Endothelial cell of umbilical vein (primary cell): ENCODE measurements at places on chromosomes 6 and 20. TPM values are rescaled to one million over a fixed set of nuclear protein-coding genes. Genes with fewer than 3 reads are reported as not detected.
A peak's percentile ranks its signal among the peaks of the same experiment; 100 is the strongest.

ZDHHC14 gene
- total RNA-seq = 23.0 and 23.6 TPM in 2 replicates

- H3K27ac ChIP-seq = no peak overlapping the region
- no peaks in the 10 kb centered on the region for H3K27me3 ChIP-seq
- no peaks in the 10 kb centered on the region for H3K4me1 ChIP-seq
Observed at GRCh38 chr6:87817183-87817582, 115.2 kb upstream of the AKIRIN2 start.

- no peak overlapping the region for H3K4me3 ChIP-seq
- no peaks in the 10 kb centered on the region for H3K27me3 ChIP-seq
- H3K4me1 ChIP-seq = peaks cover 8% of the 10 kb centered on the region
- peak; percentile 82 for DNase-seq
- H3K27ac ChIP-seq = peak overlapping the region; percentile 76
Observed at GRCh38 chr6:8047541-8048292, 16.5 kb downstream of the BLOC1S5 start.

GRCh38 chr6:116327803-116328527, 42.8 kb upstream of the DSE start:
- H3K27me3 ChIP-seq = no peaks in the 10 kb centered on the region
- peak; percentile 79 for DNase-seq
- H3K27ac ChIP-seq = peak overlapping the region; percentile 75

DNA sequence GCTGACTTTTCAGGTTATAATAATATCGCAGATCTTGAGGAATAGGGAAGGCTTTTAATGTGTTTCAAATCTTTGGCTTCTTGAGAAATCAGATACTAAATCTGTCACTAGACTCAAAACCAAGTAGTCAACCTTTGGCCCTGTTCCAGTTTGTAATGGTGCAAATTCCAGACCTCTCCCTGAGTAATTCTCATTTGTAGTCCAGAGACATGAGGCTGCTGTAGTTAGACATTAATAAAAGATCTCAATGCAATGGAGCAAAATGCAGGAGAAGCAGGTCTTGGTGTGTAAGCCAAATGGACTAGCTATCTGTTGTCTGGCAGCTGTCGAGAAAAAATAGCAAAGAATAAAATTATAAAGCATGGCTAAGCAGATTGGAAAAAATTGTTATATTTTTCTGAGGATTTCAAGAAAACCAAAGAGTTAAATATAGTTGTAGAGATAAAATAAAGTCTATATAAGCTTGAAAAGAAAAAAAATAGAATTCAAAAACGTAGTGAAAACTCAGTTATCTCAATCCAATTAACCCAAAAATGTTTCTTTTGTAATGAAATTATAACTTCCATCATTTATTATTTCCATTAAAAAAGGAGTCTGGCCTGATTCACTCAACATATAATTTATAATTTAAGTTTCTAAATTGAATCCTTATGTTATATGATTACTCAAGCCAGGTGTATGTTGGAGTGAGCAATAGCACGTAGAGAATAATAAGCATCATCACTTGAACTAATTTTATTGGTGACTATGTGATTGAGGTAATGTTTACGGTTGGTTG, 161.5 kb upstream of the ADGRB3 start:
- no peaks in the 10 kb centered on the region for H3K36me3 ChIP-seq
- DNase-seq = no peak
- H3K27me3 ChIP-seq = no peaks in the 10 kb centered on the region
- no peak overlapping the region for H3K27ac ChIP-seq
- H3K4me3 ChIP-seq = no peak overlapping the region

- no peak overlapping the region for H3K4me3 ChIP-seq
- no peak overlapping the region for H3K27ac ChIP-seq
- DNase-seq = no peak
- no peaks in the 10 kb centered on the region for H3K4me1 ChIP-seq
- H3K27me3 ChIP-seq = no peaks in the 10 kb centered on the region
Observed at GRCh38 chr6:63685446-63686379, 50.1 kb downstream of the PHF3 start.

GRCh38 chr6:82330171-82330804, 33.3 kb upstream of the TPBG start:
- no peak overlapping the region for H3K27ac ChIP-seq
- DNase-seq = no peak
- no peak overlapping the region for H3K4me3 ChIP-seq
- H3K36me3 ChIP-seq = no peaks in the 10 kb centered on the region

- peaks cover 35% of the 10 kb centered on the region for H3K27me3 ChIP-seq
- H3K4me3 ChIP-seq = no peak overlapping the region
- no peak for DNase-seq
- H3K27ac ChIP-seq = no peak overlapping the region
- H3K4me1 ChIP-seq = no peaks in the 10 kb centered on the region
Observed at GRCh38 chr6:28633445-28634215, 107.9 kb downstream of the GPX5 start.

DNA sequence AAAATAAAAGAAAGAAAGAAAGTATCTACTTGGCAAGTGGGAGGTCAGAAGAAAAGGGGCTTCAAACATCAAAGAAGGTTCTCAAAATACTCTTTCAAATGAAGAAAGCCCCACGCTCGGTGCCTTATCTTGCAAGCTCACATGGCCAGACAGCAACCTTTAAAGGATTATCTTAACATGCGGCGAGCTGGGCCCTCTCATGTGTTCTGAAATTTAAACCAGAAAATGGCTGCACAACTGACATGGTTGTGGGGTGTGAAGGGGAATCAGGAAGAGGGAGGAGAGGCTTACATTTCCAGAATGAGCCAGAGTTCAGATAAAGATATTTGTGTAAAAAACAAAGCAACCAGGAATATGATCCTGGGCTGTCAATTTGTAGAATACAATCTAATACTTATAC, 363.1 kb downstream of the PRKN start:
- no peak overlapping the region for H3K4me3 ChIP-seq
- H3K36me3 ChIP-seq = no peaks in the 10 kb centered on the region
- DNase-seq = no peak

DNA sequence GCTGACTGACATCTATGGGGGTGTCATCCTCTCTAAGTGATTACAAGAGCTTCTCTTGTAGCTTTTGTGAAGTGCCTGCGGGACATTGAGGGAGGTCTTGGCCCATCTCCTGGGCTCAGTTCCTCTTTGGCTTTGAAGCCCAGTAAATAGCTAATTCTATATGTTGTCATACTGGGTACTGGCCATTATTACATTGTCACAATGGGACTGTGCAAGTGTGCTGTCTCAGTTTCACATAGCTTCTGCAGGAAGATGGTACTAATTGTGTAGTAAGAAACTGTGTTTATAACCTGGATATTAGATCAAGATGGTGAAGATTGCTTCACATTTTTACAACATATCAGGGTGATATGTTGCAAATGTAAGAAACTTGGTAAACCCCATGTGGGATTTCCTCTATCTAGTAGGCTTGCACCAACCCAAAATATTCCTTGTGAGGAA, 19.9 kb downstream of the SPINT3 start:
- H3K27ac ChIP-seq = no peak overlapping the region
- H3K27me3 ChIP-seq = peaks cover 3% of the 10 kb centered on the region
- no peak for DNase-seq
- no peak overlapping the region for H3K4me3 ChIP-seq
- H3K4me1 ChIP-seq = no peaks in the 10 kb centered on the region

DNA sequence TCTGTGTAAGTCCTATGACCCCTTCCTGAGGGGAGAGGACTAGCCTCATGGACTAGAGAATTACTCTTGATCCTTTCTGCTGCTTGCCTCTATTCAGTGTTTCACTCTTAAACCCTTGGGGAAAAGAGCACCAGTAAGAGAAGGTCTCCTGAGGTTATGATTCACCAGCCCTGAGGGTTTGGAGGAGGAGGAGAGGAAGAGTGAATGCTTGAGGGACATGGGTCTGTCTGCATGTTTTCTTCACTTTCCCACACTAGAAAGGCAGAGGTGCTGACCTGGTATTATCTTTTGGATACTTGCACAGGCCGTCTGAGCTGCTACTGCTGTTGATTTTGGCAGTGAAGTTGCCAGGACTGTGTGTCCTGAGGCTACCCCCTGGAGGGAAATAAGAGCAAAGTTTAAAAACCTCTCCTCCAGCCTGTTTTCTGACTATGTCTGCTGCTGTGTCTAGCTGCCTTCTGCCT, 78.3 kb downstream of the CD109 start:
- peaks cover 2% of the 10 kb centered on the region for H3K36me3 ChIP-seq
- H3K4me3 ChIP-seq = no peak overlapping the region
- DNase-seq = peak; percentile 89
- peaks cover 9% of the 10 kb centered on the region for H3K4me1 ChIP-seq
- H3K27me3 ChIP-seq = no peaks in the 10 kb centered on the region

- H3K4me1 ChIP-seq = no peaks in the 10 kb centered on the region
- no peaks in the 10 kb centered on the region for H3K27me3 ChIP-seq
- H3K27ac ChIP-seq = no peak overlapping the region
- no peaks in the 10 kb centered on the region for H3K36me3 ChIP-seq
- H3K4me3 ChIP-seq = no peak overlapping the region
Observed at GRCh38 chr6:132764370-132764769, 6.7 kb upstream of the VNN2 start.

RSPH4A gene
- 0.15 and 0.18 TPM in 2 replicates for total RNA-seq

CST7 gene
- not detected in 2 replicates for total RNA-seq

GRCh38 chr6:149939356-149939648, 2.5 kb upstream of the ULBP2 start:
- peaks cover 60% of the 10 kb centered on the region for H3K27me3 ChIP-seq
- DNase-seq = no peak
- no peaks in the 10 kb centered on the region for H3K36me3 ChIP-seq
- H3K4me3 ChIP-seq = no peak overlapping the region

FAM50B gene
- 10.0 and 10.4 TPM in 2 replicates for total RNA-seq

GSTA1 gene
- total RNA-seq = not detected in 2 replicates

CFB gene
- total RNA-seq = 0.51 and 1.5 TPM in 2 replicates

- peaks cover 12% of the 10 kb centered on the region for H3K36me3 ChIP-seq
- H3K4me1 ChIP-seq = no peaks in the 10 kb centered on the region
- H3K27me3 ChIP-seq = no peaks in the 10 kb centered on the region
- DNase-seq = no peak
Observed at GRCh38 chr6:150915880-150916265, 50.4 kb downstream of the MTHFD1L start.

DNA sequence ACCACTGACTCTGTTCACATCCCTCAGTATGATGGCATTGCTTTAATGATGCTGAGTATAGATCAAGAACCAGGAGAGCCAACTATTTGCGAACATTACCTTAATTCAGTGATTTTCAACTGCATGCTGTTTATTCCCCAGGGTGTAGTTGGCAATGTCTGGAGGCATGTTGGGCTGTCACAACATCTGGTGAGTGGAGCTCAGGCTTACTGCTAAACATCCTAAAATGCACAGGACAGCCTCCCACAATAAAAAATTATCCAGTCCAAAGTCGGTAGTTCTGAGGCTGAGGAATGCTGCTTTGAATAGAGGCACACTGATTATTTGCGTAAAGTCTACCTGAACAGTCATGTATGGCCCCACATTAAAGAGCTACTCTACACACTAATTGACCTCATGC, 94.8 kb upstream of the OPRM1 start:
- H3K27me3 ChIP-seq = no peaks in the 10 kb centered on the region
- H3K4me3 ChIP-seq = no peak overlapping the region
- no peaks in the 10 kb centered on the region for H3K36me3 ChIP-seq

GRCh38 chr20:33443006-33443511, 504 bp downstream of the SNTA1 start:
- no peak for DNase-seq
- peaks cover 5% of the 10 kb centered on the region for H3K4me1 ChIP-seq
- no peak overlapping the region for H3K27ac ChIP-seq
- no peaks in the 10 kb centered on the region for H3K36me3 ChIP-seq

HLA-DMA gene
- total RNA-seq = 0.53 and 1.2 TPM in 2 replicates

DNA sequence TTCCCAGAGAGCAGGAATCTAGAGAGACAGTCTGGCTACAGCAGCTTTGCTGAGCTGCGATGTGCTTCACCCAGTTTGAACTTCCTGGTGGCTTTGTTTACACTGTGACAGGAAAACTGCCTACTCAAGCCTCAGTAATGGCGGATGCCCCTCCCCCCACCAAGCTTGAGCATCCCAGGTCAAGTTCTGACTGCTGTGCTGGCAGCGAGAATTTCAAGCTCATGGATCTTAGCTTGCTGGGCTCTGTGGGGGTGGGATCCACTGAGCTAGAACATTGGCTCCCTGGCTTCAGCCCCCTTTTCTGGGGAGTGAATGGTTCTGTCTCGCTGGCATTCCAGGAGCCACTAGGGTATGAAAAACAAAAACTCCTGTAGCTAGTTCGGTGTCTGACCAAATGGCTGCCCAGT, 91.0 kb upstream of the ESR1 start:
- no peak overlapping the region for H3K4me3 ChIP-seq
- no peaks in the 10 kb centered on the region for H3K36me3 ChIP-seq
- no peak overlapping the region for H3K27ac ChIP-seq
- no peaks in the 10 kb centered on the region for H3K4me1 ChIP-seq
- no peaks in the 10 kb centered on the region for H3K27me3 ChIP-seq

DNA sequence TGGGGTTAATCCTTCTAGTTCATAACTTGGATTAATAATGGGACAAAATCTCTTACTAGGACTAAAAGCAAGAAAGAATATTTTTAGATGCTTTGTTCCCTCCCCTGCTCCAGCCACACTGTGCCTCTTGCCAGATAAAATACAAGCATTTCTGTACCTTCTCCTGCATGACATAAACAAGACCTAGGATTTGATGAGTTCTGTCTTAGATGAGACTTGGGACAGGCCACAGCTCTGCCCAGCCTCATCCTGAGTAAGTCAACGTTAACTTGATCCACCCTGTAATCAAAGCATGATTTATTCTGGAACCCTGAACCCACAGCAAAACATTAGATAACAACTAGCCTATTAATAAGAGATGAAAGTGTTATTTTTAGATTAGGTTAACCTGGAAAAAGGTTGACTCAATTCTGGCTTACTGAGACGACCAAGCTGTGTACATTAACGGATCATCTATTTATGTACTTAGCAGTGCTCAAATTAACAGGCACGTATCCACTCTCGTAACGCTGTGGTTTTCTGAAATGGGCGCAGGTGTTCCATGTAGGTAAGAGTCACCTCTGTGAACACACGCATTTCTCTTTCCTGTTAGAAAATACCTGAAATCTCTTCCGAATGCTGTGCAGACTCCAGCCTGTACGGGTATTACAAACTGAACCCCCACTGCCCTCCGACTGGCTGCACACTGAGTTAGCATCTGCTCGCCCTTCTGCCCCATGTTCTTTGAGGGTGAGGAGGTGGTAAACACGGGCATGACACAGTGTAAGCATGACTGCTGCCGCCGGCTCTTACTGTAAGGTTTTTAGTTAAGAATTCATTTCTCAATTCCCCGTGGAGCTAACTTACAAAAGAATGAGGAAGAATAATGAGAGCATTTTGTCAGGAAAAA, 132.1 kb upstream of the FOXQ1 start:
- H3K4me1 ChIP-seq = no peaks in the 10 kb centered on the region
- no peak overlapping the region for H3K27ac ChIP-seq
- H3K36me3 ChIP-seq = no peaks in the 10 kb centered on the region
- no peak overlapping the region for H3K4me3 ChIP-seq

- H3K4me3 ChIP-seq = no peak overlapping the region
- DNase-seq = peak; percentile 19
- no peak overlapping the region for H3K27ac ChIP-seq
- no peaks in the 10 kb centered on the region for H3K4me1 ChIP-seq
Observed at GRCh38 chr6:74277777-74278186, 581.8 kb downstream of the CD109 start.
